ENCODE measurements at places on chromosomes 12 and 14.

DNA sequence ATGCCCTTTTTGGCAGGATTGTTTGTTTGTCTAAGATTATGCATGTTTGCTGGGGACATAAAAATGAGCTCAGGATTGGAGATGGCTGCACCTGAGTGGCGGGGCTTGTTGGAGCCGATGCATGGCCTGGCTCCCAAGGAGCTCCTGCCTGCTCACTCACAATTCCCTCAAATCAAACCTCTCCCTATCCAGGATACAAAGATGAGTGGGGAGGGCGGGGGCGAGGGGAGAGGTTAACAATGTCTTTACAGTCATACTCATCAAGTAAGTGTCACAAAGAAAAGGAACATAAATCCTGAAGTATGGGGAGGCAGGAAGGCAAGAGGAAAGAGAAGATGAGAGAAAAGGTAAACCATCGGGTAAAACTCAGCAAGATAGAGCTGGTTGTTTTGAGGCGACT is 104.0 kb upstream of the COCH start:
- no peak for DNase-seq

DNA sequence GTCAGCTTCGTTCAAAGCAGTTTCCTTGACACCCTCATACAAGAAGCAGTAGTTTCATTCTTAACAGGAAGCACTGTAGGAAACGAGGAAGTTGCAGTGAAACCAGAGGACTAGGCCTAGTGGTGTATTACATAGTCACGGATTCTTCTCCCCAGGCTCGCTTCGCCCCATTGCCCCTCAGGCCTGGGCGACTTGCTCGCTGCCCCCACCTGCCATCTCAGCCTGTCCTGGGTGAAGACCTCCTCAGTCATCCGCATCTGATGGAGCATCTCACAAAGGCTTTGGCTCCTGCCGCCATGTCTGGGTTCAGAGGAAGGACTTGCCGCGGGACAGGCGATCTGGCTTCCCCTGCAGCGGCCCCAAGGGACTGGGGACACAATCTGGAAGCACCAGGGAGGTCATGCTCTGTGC is 93.5 kb downstream of the LMNTD1 start:
- DNase-seq, result no peak

DNA sequence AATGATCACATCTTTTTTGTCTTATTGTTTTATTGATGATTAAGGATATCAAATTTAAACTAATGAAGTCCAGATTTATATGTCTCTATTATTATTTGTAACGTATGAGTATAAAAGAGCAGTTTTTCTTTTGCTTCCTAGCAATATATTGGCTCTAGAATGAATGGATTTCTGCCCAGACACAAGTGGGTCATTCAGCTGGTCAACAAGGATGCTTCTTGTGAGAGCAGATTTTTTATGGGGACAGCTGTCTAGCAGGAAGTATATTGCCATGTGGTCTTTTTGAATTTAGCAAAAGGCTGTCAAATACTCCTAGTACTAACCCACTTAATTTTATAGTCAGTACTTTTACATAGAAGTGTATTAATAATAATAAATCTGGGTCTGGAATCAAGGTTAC is 1071.1 kb upstream of the FLRT2 start:
- DNase-seq, result no peak

- no peak for DNase-seq
These were observed 70.3 kb downstream of the ADGRD1 start for GRCh38 chr12:131024026-131024425.

DNA sequence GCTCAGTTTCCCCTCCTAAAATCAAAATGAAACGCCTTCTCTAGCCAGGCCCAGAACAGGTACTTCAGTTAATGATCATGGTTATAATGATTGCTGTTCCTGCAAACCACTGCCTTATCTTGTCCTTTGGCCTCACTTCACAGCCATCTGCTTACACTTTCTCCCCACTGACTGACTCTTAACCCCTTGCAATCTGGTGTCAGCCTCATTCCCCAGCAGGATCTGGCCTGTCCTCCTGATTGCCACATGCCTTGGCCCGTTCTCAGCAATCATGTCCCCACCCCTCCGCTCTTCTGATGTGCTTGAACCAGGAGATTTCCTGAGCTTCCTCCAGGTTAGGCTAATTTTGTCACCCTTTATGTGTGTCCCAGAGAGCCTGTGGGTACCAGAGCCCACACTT is 64.5 kb downstream of the KCNA1 start:
- DNase-seq, result no peak

DNA sequence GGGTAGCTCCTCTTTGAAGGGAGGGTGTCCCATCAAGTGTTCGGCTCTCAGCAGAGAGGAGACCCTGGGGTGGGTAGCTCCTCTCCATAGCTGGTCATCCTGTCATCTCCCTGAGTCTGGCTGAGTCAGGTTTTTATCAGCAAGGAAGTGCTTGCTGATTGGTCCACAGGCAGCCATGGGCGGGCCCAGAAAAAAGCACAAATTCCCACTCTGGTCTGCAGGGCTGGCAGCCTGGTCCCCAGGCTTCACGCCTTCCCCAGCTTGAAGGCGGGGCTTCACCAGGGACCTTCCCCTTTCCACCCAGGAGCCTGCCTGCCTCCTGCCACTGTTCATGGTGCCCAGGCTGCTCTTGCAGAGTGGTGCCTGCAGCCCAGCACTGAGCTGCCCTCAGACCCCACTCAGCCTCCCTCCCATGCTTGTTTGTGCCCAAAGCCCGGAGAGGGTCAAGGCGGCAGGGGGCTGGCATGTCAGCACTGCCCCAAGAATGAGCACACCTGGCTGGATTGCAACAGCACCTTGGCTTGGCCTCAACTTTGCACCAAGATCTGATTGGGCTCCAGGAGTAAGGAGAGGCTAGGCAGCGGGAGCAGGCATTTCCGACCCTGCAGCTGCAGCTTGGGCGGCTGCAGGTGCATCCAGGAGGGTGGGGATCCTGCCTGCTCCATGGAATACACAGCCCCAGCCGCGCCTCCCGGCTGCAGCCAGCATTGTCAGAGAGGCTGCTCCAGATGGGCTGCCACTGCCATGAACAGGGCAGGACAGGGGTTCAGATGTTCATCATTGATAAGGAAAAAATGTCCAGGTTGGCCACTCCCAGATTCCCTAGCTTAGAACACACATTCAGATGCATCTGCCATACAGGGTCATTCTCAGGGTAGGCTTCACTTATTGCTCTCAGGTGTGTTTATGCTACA is 22.0 kb upstream of the WDR89 start:
- DNase-seq, result no peak

DNA sequence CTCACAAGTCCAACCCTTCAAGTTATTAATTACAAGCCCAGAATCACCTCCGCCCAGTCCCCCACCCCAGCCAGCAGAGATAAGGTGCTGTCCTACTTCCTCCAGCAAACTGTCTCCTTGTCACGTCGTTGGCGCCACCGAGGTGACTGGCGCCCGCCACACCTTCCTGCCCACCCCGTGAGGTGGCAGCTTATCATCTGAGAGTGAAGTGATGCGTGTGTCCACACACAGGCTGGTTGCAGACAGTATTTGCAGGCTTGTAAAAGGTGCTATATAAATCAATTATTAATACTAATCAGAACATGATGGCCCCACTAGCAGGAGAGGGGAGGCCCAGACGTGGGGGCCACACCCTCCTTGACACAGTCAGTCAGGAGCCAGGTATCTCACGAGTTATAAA is 786.6 kb upstream of the TBX3 start:
- DNase-seq, result no peak

- no peak for DNase-seq
These were observed 133.4 kb downstream of the DICER1 start for GRCh38 chr14:95023886-95024285.

DNA sequence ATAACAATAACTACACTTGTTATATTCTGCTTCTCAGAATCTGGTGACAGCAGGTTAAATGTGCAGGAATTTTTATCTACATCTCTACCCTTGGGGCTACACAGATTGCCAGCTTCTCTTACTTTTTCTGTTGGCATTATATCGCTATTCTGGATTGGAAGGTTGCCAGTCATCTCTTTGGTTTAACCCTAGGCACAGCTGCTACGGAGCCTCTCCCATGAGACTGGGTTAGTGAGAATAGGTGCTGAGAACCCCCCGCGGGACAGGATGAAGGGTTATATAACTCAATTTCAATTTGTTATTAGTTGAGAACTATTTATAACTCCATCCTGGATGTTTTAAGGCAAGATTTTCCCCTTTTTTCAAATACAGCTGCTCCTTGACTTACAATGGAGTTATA is 73.1 kb downstream of the ACADS start:
- no peak for DNase-seq

- no peak for DNase-seq
These were observed 6.5 kb upstream of the CDK2AP1 start for GRCh38 chr12:123278101-123278627.

GRCh38 chr12:4148418-4149056 is 125.0 kb upstream of the CCND2 start:
- DNase-seq, result peak; percentile 34

GRCh38 chr14:23935158-23935557 is 18.4 kb upstream of the DHRS4 start:
- no peak for DNase-seq

GRCh38 chr12:32125455-32126084 is 18.9 kb downstream of the BICD1 start:
- DNase-seq, result no peak

DNA sequence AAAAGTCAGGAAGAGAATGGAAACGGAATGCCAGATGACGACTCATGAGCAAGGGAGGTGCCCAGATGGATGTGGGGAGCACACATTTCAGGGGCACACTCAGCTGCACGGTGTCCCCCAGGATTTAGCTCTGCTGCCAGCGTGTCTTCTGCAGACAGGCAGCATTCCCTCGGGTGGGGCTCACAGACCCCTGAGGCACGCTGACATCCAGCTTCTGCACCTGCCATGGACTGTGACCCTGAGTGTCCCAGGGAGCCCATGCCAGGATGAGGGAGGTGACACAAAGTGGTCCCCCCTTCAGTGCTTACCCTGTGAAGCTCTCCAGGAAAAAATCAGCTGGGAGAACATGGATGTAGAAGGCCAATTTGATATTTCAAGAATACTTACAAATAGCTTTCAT is 84.2 kb downstream of the PIWIL1 start:
- no peak for DNase-seq

- DNase-seq, result no peak
These were observed 26.3 kb downstream of the ITGA7 start for GRCh38 chr12:55681142-55682077.

- no peak for DNase-seq
These were observed 54.4 kb downstream of the TESC start for GRCh38 chr12:117044790-117045159.

DNA sequence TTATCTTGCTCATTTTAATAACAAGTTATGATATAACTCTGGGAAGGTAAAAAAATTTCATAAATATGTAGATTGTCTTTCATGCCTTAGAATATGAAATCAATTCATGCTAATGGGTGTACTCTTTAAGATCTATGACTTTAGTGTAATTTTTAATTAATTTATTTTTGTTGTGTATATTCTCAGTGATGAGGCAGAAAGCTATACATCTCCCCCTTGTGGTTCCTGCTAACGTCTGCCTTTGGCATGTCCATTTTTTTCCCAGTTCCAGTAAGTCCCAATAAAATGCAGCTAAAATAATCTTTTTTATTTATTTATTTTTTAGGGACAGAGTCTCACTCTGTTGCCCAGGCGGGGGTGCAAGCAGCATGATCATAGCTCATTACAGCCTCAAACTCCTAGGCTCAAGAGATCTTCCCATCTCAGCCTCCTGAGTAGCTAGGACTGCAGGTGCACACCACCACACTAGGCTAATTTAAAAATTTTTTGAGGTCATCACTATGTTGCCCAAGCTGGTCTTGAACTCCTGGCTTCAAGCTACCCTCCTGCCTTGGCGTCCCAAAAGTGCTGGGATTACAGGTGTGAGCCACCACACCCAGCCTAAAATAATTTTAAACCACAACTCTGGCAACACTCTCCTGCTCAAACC is 3.3 kb upstream of the CHURC1 start:
- DNase-seq, result no peak

- DNase-seq, result no peak
These were observed 870.2 kb upstream of the TMEM132C start for GRCh38 chr12:127396734-127397133.

GRCh38 chr14:50839048-50839447 is 8.1 kb upstream of the NIN start:
- no peak for DNase-seq

DNA sequence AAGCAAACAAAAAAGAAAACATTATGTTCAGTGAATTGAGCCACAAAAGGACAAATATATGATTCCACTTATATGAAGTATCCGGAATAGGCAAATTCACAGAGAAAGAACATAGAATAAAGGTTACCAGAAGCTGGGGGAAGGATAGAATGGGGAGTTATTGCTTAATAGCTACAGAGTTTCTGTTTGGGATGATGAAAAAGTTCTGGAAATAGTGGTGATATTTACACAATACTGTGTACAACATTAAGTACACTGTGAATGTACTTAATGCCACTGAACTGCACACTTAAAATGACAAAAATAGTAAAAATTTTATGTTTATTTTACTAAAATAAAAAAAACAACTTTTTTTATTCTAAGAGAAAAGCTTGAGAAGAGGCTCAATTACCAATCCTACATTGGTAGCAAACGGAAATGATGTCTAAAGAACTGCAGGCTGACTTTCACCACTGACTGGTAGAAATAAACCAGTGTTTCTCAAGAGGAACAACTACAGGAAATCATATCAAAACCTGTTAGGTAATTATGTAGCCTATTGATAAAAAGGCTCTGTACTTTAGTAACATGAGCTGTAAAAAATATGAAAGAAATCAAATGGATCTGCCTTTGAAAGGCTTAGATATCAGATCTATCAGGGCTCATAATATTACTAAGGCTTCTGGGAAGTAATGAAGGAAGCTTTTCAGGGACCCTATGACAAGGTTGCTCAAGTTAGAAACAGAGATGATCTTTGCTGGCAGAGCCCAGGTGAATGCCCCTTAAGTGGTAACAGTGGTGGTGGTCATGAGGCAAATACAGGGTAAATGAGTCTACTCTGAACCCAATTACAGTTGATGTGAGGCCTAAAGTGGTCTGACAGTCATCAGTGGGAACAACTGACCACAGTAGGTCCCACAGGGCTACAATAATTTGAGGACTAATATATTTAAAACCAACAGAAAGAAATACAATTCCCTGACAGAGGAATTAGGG is 41.3 kb downstream of the BAZ1A start:
- DNase-seq, result no peak

- no peak for DNase-seq
These were observed 50.5 kb upstream of the CCDC175 start for GRCh38 chr14:59627011-59627520.

- DNase-seq, result no peak
These were observed 22.1 kb upstream of the CD69 start for GRCh38 chr12:9782547-9783382.

- DNase-seq, result no peak
These were observed 11.5 kb downstream of the SPTSSA start for GRCh38 chr14:34450542-34450915.

- DNase-seq, result no peak
These were observed 232.2 kb downstream of the EMP1 start for GRCh38 chr12:13428538-13429265.

DNA sequence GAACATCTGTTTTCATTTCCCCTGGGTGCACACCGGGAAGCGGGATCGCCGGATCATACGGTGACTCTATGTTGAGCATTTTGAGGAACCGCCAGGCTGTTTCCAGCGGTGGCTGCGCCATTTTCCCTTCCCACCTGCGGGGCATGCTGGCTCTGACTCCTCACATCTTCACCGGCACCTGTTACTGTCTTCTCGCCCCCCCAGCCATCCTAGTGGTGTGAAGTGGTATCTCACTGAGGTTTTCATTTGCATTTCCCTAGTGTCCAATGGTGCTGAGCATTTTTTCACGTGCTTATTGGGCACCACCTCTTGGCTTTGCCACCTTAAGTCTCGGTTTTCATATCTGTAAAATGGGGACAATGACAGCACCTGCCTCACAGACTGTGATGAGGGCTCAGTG is 44.1 kb upstream of the EML1 start:
- DNase-seq, result no peak

Measured in stimulated activated CD8-positive, alpha-beta memory T cell treated with anti-CD3 and anti-CD28 coated beads, Interleukin-15, amount 100 ng/mL, for 4 hours (primary cell).